ENCODE measurements at places on chromosomes 1 and 21.

- no peak for DNase-seq
Measured at GRCh38 chr1:11052839-11053757, 6.1 kb upstream of the MASP2 start.

- no peak for DNase-seq
Measured at GRCh38 chr1:31418626-31419323, 5.8 kb downstream of the SERINC2 start.

- DNase-seq: no peak
Measured at GRCh38 chr1:198283222-198283621, 126.4 kb downstream of the NEK7 start.

DNA sequence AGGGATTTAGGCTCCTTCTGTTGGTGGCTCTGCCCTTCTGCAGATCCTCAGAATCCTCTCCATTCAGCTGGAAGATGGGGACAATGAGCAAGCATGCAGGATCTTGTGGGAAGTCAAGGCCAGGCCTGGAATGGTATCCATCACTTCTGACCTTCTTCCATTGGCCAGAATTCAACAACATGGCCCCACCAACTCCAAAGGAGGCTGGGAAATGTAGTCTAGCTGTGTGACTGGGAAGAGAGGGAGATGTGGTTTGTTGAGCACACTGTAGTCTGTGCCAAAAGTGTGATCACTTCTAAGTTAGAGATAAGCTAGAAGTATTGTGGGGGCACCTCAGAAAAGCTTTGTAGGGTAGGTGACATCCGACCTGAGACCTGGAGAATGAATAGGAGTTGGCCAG lies 60.4 kb upstream of the WNT4 start:
- no peak for DNase-seq

- DNase-seq: no peak
Measured at GRCh38 chr1:94401206-94401605, 17.0 kb upstream of the ABCD3 start.

GRCh38 chr1:70382682-70383081 lies 28.2 kb upstream of the ANKRD13C start:
- no peak for DNase-seq

DNA sequence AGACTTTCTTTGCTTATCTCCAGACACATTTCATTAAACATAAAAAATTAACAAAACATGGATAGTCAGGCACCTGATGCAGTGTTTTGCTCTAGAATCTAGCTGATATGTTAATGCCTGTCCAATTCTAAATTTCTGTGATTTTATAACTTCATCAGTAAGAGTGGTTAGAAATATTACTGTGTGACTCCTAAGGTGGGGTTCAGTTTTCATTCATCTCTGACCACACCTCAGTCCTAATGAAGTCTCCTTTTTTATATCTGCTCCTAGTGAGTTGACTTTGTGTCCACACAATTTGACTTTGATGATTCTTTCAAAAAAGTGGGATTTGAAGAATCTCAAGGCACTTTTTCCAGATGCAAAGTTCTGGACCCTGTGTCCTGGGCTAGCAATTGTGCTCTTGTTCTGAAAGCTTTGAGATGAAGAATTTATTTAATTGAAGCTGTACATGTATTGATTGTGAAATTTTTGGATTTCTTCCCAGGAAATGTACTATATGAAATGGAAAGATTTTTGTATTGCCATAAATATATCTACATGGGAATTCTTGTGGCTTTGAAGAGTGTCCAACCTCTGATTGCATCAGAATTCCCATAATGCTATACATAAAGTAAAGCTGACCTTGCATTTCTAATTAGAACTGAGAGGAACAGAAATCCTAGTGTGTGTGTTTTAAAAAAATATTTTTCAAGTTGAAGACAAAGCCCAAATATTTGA lies 111.2 kb downstream of the GIPC2 start:
- DNase-seq: no peak

DNA sequence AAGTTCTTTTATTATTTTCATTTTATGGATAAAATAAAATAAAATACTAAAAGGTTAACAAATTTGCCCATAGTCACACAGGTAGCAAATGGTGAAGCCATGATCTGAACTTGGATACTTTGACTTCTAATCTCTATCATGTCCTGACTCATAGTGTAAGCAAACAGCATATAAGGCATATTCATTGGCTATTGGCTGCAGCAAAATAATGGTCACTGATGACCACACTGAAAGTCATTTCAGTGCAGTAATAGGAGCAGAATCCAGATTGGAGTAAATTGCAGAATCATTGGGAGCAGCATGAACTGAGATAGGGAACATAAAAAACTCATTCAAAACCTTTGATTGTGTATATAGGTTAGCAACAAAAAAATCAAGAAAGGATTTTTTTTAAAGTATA lies 262.9 kb downstream of the PLA2G4A start:
- no peak for DNase-seq

DNA sequence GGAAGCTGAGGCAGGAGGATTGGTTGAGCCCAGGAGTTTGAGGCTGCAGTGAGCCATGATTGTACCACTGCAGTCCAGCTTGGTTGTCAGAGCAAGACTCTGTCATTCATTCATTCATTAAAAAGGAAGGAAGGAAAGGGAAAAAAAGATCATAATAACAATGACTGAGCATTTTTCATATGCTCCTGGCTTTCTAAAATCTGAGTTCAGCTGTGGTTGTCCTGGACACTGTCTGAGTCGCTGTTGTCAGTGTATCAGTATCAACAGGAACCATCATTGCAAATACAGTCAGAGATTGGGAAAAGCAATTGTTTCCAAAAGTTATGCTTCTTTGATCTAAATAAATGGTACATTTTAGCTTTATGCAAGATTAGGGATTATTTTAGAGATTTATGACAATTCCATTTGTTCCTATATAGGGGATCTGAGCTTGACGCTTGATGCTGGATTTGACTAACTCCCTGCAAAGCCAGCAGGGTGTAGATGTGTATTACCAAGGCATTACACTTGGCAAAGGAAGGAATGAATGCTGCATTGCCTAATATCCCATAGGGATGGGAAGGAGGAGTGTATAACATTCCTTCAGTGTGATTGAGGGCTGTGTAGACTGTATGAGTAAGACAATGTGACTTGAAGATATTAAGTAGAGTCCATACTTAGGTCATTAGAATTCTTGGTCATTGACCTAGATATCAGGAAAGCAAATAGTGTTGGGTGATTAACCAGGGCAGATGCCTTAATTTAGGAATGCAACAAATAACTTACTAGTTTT lies 100.2 kb downstream of the DISP1 start:
- no peak for DNase-seq

- DNase-seq: no peak
Measured at GRCh38 chr1:37171691-37172090, 137.4 kb upstream of the GRIK3 start.

DNA sequence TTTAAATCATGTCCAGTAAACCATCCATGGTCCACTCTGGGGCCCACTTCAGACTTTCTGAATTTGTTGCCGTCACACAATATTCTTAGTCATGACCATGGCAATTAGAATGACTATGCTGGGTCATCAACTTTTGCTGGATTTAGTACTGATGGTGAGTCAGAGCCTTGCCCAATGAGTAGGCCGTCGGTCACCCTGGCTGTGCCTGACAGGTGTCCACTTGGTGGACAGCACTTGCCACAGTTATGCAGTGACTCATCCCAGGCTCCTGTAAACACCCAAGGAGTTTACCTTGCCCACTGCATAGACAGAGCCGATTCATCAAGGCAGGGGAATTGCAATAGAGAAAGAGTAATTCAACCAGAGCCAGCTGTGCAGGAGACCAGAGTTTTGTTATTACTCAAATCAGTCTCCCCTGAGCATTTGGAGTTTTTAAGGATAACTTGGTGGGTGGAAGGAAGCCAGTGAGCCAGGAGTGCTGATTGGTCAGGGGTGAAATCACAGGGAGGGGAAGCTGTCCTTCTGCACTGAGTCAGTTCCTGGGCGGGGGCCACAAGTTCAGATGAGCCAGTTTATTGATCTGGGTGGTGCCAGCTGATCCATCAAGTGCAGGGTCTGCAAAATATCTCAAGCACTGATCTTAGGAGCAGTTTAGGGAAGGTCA lies 333.8 kb downstream of the PTPRU start:
- no peak for DNase-seq

- no peak for DNase-seq
Measured at GRCh38 chr1:32915766-32916706, 14.8 kb upstream of the TMEM54 start.

DNA sequence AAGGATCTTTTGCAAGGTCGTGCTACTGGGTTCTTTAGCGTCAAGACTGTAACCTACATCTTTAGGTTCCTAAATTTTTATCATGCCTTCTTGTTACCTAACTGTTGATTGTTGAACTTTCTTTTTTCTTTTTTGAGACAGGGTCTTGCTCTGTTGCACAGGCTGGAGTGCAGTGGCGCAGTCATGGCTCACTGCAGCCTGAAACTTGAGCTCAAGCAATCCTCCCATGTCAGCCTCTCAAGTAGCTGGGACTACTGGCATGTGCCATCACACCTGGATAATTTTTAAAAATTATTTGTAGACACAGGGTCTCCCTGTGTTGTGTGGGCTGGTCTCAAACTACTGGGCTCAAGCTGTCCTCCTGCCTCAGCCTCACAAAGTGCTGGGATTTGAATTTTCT lies 52.9 kb downstream of the NFIA start:
- no peak for DNase-seq

DNA sequence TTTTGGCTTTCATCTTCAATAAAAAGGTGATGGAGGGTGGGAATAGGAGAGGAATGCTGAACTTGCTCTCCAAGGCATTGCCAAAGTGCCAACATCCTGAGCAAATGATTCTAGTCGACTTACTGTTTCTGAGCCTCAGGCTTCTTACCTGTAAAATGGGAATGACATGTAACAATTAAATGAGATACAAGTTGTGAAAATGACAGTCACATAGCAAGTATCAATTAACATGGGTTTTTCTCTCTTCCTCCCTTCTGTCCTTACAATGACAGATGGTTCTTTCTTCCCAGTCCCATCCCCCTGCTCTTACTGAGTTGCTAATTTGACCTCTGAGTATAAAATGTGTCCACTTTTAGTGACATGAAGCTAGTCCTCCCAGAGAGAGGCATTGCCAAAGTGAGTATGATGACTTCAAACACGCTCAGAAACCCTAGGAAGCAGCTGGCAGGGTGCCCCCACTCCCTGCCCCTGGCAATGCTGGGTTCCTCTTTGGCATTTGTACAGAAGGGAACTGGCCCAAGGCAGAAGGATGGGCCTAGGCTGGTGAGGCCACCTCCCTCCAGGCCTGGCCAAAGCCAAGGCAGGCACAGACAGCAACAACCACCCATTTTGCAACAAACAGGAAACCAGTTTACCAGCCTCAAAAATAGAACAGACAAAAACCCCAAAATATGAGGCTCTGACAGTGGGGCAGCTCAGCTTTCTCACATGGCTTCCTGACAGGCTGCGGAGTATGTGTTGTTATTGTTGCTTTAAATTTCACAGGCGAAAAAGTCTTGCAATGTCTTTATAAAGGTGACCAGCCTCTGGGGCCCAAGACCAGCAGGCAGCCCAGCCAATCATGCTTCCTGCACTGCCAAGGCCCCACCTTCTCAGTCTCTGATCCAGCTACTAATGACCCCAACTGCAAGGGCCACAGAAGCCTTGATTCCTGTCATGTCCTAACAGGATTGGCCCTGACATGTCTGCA lies 115.9 kb downstream of the HIVEP3 start:
- DNase-seq: no peak

GRCh38 chr1:166906647-166907046 lies 30.6 kb upstream of the TADA1 start:
- DNase-seq: no peak

DNA sequence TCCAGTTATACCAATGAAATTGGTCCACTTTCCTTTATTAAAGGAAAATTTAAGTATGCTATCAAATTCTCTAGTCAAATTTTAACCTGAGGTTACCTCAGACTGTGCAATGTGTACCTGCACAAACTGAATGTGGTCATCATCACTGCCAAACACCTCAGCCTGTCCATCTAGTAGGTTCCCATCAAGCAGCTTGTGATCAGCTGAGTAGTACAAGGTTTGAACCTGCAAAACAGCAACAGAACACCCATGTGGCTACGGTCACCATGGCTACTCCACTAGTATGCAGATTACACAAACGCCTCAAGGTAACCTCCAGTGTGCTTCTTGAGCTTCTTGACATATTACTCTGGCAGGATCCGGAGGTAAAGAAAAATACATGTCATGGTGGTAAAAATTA lies 11.6 kb downstream of the IVNS1ABP start:
- DNase-seq: no peak

GRCh38 chr1:113141650-113142473 lies 68.9 kb downstream of the LRIG2 start:
- no peak for DNase-seq

GRCh38 chr1:162823231-162823630 lies 32.7 kb downstream of the HSD17B7 start:
- no peak for DNase-seq

DNA sequence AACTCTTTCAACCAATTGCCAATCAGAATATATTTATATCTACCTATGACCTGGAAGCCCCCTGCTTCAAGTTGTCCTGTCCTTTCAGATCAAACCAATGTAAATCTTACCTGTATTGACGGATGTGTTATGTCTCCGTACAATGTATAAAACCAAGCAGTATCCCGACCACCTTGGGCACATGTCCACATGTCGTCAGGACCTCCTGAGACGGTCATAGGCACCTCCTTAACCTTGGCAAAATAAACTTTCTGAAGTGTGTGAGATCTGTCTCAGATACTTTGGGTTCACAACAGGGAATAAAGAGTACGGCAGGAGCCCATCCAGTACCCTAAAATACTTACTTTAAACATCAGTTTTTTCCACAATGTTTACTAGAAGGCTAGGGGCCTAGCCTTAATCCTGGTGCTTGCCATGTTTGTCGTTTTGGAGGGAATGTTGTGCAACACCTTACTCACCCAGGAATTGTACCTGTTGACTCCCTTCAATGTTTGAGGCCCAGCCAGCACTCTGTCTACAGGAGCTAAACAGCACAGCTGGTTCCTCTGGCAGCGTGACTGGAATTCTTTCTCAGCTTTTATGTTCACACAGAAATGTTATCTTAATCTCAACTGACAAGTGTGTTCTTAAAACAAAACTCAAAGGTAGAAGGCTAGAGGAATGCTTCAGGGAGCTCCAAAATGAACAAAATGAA lies 90.8 kb upstream of the USP25 start:
- no peak for DNase-seq

GRCh38 chr21:43733529-43734071 lies 14.7 kb downstream of the PDXK start:
- DNase-seq: no peak

DNA sequence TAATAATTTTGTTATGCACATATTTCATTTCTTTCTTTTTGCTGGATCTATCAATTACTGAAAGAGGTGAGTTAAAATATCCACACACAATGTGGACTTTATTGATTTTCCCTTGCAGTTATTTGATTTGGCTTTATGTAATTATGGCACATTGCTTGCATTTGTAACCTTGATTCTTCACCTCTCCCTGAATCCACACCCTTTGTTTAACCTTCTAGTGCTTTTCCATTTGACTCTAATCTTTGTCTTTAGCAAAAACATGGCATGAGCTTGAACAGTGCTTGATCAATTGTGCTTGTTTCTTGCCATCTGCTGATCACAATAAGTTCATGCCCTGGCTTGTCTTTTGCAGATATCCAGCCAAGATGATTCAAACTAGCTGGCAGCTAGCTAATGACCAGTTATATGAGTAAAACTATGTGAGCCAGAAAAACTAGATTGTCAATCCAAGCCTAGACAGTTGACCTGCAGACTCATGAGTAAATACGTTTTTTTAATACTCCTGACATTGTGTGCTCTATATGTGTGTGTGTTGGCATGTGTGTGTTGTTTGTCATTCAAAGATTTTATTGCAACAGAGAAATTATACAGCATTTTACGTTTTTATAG lies 899.2 kb downstream of the NCAM2 start:
- no peak for DNase-seq

- no peak for DNase-seq
Measured at GRCh38 chr1:39450956-39451606, 40.4 kb upstream of the BMP8A start.

GRCh38 chr21:27534206-27534605 lies 567.3 kb upstream of the ADAMTS5 start:
- no peak for DNase-seq
